Stimulated activated CD8-positive, alpha-beta memory T cell treated with anti-CD3 and anti-CD28 coated beads, Interleukin-2, amount 100 ng/mL, for 48 hours (primary cell): ENCODE measurements at places on chromosomes 13 and 19.

GRCh38 chr13:48493851-48494250, 39.0 kb downstream of the RCBTB2 start:
- no peak for DNase-seq

DNA sequence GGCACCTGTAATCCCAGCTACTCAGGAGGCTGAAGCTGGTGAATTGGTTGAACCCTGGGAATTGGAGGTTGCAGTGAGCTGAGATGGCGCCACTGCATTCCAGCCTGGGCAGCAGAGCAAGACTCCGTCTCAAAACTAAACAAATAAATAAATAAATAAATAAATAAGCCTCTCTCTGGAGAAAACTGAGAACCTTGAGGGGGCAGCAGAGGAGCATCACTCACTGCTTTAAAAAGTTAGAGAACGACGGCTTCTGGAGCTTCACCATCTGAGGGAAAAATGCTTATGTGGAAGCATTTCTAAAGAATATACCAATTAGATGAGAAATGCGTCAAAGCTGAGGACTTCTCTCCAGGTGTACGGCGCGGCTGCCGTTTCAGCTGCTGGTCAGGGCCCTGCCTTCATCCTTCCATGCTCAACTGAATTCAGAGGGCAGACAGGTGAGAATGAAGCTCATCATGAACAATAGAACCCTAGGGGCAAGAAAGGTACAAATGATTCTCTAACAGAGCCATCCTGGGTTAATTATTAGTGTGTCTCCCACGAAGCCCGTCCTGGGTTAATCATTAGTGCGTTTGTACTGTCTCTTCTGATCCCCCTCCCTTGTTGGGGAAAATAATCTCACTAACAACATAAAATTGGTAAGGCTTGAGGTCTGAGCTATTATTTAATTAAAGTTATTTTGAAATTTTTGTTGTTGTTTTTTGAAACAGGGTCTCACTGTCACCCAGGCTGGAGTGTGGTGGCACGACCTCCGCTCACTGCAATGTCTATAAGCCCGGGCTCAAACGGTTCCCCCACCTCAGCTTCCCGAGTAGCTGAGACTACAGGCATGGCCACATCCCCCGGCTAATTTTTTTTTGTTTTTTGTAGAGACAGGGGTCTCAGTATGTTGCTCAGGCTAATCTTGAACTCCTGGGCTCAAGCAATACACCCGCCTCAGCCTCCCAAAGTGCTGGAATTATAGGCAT, 80.1 kb downstream of the IPO5 start:
- no peak for DNase-seq

- DNase-seq: peak; percentile 83
These were observed 12.9 kb downstream of the CFD start for GRCh38 chr19:872266-872951.

GRCh38 chr13:79361299-79361698, 44.8 kb downstream of the RBM26 start:
- no peak for DNase-seq

- DNase-seq: no peak
These were observed 563 bp upstream of the GNG7 start for GRCh38 chr19:2703077-2703437.

GRCh38 chr19:57825511-57825910, 4.6 kb upstream of the ZNF587B start:
- DNase-seq: no peak

- DNase-seq: peak; percentile 100
These were observed at the start of gene ALKBH6 for GRCh38 chr19:36014012-36014924. Gene ALKBH6, minus strand, starts transcription at chr19:36014213. Its CDS starts 816 bp downstream, at chr19:36013397.

DNA sequence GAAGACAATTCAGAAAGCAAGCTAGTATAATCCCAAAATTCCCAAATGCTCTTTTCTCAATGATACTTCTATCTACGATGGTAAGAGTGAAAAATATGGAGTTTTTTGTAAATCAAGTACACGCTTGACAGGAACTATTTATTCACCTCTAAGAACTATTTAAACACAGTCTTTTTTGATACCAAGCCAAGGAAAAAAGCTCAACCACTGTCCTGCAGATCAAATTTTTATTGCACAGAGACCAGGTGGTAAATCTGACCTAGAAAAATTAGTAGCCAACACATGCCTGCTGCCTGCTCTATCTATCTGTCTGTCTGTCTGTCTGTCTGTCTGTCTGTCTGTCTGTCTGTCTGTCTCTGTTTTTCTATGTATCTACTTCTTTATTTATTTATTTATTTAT, 292.2 kb downstream of the MZT1 start:
- DNase-seq: no peak

- DNase-seq: no peak
These were observed 83.1 kb downstream of the B3GLCT start for GRCh38 chr13:31282741-31283455.

GRCh38 chr13:47553329-47553977, 447.6 kb downstream of the SUCLA2 start:
- no peak for DNase-seq
